ENCODE measurements at places on chromosomes 5 and 9.
A peak's percentile ranks its signal among the peaks of the same experiment; 100 is the strongest.

GRCh38 chr5:67188274-67189078 lies 8.1 kb downstream of the CD180 start:
- no peak for DNase-seq

- no peak for DNase-seq
Observed at GRCh38 chr5:138937392-138938387, 62.6 kb upstream of the LRRTM2 start.

DNA sequence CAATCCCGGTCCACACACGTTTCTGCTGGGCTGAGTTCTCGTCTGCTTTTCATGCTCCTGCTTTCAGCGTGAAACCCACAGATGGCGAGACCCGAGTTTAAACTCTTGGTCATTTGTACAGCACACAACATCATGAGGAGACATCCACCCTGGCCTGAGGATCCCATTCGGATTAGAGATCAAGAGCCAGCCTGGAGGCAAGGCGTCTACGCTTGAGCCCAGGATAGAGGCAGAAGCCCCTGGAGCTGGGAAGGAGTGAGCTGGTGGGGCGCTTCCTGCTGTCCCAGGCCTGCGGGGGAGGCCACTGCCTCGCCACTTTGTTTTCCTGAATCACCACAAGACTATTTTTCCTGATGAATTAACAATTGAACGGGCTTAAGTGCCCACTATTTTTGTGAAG lies 281.9 kb upstream of the IRX4 start:
- no peak for DNase-seq

DNA sequence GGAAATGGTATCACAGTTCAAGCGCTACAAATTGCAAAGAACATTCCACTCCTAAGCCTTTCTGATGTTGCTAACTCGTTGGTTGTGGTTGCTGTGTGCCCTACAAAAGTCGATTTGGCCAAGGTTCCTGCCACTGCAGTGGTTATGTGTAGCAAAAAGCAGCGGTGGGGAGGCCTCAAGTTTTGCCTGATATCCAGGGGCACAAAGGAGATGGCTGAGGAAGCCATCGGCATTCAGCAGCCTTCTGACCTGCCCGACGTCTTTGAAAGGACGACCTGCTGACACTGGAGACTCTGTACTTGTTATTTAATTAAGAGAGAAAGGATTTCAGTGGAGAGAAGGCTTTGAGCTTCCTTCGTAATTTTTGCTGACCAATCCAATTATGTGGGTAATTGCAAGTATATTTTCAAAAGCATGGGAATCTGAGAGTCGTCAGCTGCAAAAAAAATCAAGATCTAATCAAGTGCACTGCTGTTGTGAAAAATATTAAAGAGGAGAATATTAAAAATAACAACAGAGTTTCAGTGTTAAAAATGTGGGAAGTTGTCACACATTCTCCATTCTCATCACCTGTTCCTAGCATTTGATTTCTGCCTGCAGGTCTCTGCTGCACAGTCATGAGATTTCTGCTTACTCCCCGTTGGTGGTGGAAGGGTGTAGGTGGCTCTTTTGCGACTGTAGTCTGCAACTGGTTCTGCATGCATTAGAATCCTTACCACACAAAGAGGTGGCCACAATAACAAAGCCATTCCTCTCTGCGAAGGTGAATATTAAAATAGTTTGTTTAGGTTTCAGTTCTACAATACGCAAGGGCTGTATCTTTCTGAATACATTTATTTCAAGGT lies 319.2 kb downstream of the IRX2 start:
- no peak for DNase-seq

DNA sequence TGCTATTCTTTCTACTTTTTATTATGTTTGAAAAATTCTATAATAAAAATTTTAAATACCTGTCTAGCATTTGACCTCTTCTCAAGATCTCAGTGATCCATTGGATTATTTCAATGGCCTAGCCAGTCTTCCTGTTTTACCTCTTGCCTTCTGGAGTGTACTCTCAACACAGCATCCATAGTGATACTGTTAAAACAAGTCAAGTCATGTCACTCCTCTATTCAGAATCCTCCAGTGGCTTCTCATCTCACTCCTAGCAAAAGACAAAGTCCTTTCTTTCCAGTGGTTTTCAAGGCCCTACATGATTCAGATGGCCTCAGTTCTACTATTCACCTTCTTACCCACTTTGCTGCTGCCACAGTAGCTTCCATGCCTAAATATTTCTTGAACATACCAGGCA lies 1.8 kb downstream of the MARVELD2 start:
- DNase-seq = no peak

DNA sequence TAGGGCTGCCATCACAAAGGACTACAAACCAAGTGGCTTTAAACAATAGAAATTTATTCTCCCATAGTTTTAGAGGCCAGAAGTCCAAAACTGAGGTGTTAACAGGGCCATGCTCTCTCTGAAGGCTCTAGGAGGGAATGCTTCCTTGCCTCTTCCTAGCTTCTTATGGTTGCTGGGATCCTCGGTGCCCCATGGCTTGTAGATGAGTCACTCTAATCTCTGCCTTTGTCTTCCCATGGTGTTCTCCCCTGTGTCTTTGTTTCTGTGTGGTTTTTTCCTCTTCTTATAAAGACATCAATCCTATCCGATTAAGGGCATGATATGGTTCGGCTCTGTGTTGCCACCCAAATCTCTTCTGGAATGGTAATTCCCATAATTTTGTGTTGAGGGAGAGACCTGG lies 178.8 kb upstream of the NREP start:
- DNase-seq = no peak

- no peak for DNase-seq
Observed at GRCh38 chr5:148421661-148422060, 37.9 kb downstream of the FBXO38 start.

DNA sequence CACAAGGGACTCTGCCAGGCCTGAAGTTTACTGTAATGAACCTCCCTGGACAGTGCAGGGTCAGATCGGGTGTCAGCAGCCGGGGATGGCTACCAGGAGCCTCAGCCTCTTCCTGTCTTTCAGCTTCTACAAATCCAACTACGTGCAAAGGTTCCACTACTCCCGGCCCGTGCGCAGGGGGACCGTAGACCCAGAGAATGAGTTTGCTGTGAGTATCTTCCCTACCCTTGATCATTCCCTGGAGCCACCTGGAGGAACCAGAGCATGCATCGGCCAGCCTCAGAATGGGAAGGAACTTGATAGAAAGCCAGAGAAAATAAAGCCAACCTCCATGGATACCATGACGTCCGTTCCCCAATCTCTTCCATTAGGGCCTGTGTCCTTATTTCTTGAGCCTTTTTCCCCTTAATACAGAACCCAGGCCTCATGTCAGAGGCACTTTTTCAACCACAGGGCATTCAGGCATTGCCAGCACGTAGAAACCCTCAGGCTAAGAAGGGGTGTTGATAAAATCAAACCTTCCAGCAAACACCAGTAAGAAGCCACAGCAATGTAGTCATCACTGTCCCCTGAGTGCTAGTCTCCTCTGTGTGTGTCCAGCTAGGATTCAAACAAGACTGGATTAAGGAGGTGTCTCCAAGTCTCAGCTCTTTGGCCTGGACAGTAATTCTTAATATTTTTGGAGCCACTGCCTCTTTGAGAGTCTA lies 49.0 kb upstream of the FOXI1 start:
- no peak for DNase-seq

GRCh38 chr9:124531115-124531514 lies 23.9 kb upstream of the NR5A1 start:
- no peak for DNase-seq

GRCh38 chr5:150034662-150035061 lies 34.1 kb downstream of the HMGXB3 start:
- no peak for DNase-seq

GRCh38 chr9:116693233-116693731 lies 6.2 kb downstream of the TRIM32 start:
- no peak for DNase-seq

GRCh38 chr9:133461975-133462374 lies 2.2 kb downstream of the CACFD1 start:
- no peak for DNase-seq

GRCh38 chr5:58365791-58366190 lies 94.1 kb downstream of the PLK2 start:
- no peak for DNase-seq

- DNase-seq = no peak
Observed at GRCh38 chr9:91181541-91181940, 180.2 kb downstream of the AUH start.

DNA sequence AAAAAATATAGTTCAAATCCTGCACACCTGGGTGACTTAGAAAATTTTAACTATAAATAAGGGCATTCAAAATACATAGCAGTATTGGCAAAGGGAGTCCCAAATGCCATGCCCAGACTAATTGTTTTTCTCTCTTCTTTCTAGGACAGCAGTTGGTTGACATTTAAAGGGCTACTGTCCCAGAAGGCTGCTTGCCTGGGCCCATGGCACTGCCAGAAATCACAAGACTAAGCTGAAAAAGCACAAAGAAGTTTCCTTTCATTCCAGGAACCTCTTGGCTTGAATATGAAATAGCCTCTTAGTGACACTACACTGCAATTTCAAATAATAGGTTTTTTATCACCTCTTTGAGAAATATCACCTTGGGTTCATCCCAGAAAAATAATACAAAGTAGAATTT lies 388.9 kb upstream of the TRPC7 start:
- DNase-seq = peak; percentile 8

GRCh38 chr9:36803961-36804360 lies 230.1 kb downstream of the PAX5 start:
- no peak for DNase-seq

DNA sequence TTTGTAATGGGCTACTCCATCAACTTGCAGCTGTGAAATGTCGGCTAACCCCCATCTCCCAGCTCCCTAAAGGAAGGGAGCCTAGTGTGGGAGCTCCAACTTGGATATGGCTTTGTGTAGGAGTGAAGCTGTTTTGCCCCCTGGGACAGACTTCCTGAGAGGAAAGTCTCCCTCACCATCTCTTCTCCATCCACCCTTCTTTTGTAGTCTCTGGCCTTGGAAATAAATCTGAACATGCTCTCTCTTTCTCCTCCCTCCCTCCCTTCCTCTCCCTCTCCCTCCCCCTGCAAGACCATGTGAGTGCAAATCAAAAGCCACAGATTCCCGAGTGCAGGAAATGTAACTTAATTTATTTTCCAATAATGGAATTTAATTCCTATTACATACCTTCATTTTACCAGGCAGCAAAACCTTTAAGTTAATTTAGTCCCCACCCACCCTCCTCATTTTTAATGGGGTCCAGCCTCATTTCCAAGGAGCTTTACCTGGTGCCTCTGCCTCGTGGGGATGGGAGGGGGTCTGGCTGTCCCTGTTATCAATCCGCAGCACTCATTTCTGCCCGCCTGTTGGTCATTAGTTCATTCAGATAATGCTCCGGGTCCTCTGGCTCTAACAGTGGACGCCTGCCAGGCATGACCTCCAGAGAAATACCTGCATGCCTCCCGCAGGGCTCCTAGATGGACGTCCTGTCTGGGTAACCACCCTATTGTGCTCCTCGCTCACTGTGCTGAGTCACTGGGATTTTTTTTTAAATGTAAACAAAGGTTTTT lies 122.9 kb upstream of the TAF11L2 start:
- no peak for DNase-seq

DNA sequence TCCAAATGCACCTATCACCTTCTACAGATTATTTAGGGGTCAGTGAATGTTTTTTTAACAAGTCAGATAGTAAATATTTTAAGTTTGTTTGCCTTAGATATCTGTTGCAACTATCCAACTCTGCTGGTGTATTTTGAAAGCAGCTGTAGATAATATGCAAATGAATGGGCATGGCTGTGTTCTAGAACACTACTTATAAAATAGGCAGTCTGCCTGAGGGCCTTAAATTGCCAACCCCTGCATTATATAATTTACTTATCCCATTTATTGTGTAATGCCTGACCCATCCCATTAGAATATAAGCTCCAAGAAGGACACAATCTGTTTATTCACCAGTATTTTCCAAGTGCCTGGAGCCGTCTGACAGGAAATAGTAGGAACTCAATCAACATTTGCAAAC lies 149.0 kb downstream of the TTC39B start:
- no peak for DNase-seq

DNA sequence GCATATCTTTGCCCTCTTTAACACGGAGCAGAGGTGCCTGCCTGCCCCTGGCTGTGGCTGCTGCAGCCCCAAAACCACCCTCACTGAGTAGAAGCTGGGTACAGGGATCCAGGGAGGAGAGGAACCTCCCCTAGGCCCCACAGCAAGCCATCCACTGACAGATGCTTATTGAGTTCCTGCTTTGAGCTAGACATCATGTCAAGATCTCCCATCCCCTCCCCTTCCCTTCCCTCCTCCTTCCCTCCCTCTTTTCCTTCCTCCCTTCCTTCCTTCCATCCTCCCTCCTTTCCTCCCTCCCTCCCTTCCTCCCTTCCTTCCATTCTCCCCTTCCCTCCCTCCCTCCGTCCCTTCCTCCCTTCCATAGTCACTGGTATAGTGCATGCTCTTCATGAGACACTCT lies 29.3 kb downstream of the GOLGA2 start:
- no peak for DNase-seq

DNA sequence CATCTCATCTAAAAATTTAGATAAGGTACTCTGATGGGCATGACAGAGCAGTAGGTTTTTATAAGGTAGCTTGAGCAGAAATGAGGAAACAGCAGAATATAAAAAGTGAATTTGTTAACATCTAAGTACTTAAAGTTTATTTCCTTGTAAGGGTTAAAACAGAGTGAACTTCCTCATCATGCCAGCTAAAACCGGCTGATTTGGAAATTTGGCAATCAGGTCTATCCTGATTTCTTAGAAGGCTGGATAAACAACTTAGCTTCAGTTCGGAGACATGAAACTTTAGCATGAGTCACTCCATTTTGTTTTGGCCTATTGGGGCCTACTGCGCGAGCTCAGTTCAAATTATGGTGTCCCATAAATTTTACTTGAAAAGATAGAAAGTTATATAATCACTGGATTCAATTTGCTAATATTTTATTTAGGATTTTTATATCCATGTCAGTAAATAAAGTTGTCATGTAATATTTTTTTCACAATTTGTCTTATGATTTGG lies 241.6 kb upstream of the RORB start:
- DNase-seq = no peak

GRCh38 chr9:72037571-72037970 lies 22.8 kb downstream of the C9orf57 start:
- no peak for DNase-seq

- no peak for DNase-seq
Observed at GRCh38 chr5:104372376-104372775, 809.8 kb upstream of the NUDT12 start.

DNA sequence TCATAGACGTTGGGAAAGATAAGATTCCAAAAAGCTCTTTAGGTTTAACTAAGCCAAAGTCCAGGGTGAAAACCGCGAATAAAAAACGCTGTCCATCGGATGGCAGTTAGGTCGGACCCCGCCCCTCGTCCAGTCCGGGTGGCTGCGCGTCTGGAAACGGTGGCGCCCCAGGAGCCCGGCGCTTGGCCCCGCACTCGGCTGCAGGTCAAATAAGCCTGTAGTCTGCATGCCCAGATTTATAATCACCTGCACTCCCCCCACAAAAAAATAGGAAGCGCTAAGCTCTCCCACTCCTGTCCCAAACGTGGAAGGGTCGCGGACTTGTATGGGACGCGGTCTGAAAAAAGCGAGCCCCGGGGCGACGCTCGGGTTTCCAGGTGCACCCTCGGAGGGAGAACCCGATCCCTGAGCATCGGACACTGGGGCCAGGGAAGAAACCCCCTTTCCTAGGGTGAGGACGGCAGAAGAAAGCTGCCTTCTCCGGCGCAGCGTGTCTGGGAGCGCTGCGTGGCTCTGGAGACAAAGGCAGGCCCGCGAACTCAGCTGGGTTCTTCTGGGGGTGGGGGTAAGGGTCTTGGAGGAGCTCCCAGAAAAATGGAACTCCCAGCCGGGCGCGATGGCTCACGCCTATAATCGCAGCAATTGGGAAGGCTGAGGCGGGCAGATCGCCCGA lies 923 bp upstream of the ZBTB5 start:
- DNase-seq = peak; percentile 60

All from substantia nigra (tissue), 51 donors.